T-helper 1 cell (primary cell): ENCODE measurements at places on chromosomes 12 and 14.

DNA sequence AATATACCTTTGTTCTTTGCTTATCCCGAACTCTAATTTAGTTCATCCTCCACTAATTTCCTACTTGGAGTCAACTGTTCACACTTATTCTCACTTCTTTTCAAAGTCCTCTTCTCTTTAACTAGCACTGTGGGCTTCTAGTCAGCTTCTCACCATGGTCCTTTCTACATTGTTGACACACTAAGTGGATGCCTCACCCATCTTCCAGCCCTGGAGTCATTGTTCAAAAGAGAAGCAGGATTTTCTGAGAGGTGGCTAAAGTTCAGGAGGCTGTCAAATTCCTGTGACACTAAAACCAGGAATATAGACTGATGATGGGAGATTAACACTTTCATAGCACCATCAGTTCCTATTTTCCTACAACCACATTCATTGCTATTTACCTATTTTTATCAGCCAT lies 99.3 kb downstream of the PHLDA1 start:
- no peak for DNase-seq

DNA sequence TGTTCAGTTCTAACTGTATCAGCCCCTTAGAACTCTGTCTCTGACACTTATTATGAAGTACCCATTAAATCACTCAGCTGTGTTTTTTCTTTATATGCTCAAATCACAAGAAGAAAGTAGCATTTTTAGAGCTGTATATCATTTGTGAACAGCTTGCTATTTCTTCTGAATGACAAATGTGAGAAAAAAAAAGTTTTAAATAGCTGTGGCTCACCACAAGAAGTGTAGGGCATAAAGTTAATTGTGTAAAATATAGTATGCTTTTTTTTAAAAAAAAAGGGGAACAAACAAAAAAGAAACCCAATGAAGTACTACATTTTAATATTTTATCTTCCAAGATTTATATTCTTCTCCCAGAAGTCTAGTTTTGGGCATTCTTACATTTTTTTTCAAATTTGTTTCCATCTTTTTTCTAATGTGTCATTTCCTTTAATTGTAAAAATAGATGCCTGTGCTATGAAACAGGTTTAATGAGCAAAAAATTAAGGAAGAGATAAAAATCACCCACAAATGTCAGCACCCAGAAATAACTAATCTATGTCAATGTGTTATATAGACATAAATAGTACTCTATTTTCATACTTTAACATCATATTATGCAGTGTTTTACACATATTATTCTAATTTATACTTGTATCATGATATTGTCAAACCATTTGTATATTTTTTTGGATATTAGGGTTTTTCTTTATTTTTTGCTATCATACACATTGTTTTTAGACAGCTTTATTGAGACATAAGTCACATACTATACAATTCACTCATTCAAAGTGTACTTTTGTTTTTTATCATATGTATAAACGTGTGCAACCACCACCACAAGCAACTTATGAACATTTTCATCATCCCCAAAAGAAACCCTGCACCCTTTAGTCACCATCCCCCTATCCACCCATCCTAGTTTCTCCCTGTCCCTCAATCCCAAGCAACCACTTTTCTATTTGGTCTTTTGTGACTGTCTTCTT lies 22.4 kb upstream of the LRRK2 start:
- no peak for DNase-seq

DNA sequence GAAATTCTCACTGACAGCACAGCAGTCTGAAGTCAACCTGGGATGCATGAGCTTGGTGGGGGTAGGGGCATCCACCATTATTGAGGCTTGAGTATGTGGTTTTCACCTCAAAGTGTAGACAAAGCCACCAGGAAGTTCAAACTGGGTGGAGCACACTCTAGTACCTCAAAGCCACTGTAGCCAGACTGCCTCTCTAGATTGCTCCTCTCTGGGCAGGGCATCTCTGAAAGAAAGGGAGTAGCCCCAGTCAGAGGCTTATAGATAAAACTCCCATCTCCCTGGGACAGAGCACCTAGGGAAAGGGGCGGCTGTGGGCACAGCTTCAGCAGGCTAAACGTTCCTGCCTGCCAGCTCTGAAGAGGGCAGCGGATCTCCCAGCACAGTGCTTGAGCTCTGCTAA lies 143.0 kb downstream of the KITLG start:
- DNase-seq, result no peak

DNA sequence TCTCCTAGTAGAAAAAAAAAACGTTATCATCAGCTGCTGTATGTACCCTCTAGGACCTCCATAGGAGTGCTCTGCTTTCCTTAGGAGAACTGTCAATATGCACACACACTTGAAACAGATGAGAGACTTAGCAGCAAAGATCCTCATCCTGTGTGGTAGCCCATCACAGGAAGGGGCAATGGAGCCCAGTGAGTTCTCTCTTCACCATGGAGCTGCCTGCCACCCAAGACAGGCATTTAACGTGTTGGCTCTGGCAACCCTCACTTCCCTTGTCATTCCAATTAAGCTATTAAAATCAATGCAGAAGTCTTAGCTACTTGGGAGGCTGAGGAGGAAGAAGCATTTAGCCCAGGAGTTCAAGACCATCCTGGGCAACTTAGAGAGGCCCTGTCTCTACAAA lies 64.8 kb upstream of the PLEKHA5 start:
- DNase-seq, result no peak

DNA sequence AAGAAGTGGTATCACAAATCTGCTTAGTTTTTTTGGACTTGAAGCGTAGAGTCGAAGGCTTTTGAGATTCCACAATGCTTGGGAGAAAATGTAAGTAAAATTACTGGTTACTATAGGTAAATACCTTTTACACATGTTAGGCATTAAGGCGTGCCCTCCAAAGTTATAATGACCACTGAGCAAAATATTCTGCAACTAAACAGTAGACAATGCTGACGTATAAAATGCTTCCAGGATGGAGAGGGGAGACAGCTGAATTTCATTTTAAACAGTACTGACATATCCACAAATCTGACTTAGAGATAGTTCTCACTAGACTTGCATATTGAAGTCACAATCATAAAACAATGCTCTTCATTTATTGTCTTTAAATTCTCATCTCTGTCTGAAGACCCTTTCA lies 144.5 kb upstream of the DCN start:
- DNase-seq, result no peak

GRCh38 chr12:32205731-32206130 lies 99.1 kb downstream of the BICD1 start:
- DNase-seq, result no peak

GRCh38 chr14:38716926-38717325 lies 386.1 kb downstream of the SEC23A start:
- no peak for DNase-seq

DNA sequence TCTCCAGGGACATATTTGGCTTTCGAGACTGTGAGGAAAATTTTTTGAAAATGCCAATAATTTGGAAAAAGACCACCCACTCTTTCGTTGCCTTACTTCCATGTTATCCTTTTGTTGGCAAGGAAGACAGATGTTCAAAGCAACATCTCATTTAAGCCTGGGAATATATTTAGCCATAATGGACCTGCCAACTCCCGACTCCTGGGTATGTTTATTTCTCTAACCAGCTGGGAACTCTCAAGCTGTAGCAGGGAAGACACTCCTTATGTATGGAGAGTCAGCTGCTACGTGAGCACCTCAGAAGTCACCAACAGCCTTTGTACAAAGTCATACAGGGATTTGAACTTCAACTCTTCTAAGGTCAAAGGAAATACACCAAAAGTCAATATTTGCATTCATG lies 96.5 kb upstream of the DAAM1 start:
- no peak for DNase-seq

DNA sequence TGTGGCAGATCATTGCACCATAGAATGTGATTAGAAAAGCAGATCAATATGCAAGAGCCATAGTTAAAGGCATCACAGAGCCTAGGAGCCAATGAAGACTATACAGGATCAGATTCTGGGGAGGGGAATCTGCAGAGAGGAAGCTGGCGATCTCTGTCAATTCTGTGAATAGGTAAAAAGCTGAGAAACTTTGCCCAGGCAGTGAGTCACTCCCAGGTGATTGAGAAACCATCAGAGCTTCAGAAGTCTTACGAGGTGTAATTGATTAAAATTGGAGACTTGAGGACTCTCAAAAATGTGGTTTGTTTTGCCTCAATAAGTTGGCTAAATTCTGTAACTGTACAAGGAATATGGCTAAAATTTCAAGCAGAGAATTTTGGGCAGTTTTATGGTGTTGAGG lies 41.7 kb upstream of the TSPAN11 start:
- DNase-seq, result no peak

GRCh38 chr14:102694530-102695166 lies 82.6 kb upstream of the TRAF3 start:
- DNase-seq, result peak; percentile 25

- DNase-seq, result no peak
Observed at GRCh38 chr14:51089278-51089677, 5.6 kb downstream of the TRIM9 start.

DNA sequence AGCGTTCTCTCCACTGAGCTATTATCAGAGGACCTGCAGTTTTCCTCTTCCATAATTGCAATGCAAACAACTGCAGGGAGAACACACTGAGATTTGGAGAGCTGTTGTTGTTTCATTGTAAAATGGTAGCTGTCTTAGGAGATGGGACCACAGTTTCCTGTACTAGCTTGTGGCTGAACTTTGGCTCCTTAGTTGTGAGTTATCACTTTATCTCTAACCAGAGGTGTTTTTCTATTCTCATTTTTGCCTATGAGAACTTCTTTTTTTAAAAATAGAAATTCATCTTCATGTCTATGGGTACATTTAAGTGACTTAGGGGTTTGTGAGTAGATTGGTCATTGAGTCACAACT lies 216.5 kb downstream of the SLC38A4 start:
- no peak for DNase-seq

GRCh38 chr12:83386527-83387264 lies 700.0 kb downstream of the TMTC2 start:
- DNase-seq, result no peak

- DNase-seq, result no peak
Observed at GRCh38 chr12:132634411-132634990, 15.9 kb downstream of the P2RX2 start.

GRCh38 chr14:31200702-31200990 lies 6.9 kb downstream of the HECTD1 start:
- no peak for DNase-seq

- DNase-seq, result no peak
Observed at GRCh38 chr12:28938056-28938455, 211.0 kb upstream of the FAR2 start.

- DNase-seq, result no peak
Observed at GRCh38 chr14:63203618-63204406, 431 bp upstream of the RHOJ start.

- DNase-seq, result no peak
Observed at GRCh38 chr14:35085441-35085840, 36.3 kb downstream of the PPP2R3C start.

DNA sequence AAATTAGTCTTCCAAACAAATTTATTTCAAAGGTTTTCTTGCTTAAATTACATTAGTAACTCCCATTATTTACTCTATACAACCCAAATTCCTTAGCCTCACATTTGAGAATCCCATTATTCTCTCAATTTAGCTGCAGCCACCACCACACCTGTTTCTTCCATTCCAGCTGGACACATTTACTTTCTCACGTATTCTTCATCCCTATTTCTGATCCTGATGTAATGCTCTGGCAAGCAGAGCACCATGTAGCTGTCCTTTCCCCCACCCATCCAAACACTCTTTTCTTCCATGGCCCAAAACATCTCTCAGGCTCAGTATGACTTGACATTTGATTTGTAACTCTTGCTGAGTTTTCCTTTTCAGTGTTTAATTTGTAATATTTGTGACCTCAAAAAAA lies 240.2 kb upstream of the CLEC14A start:
- no peak for DNase-seq

GRCh38 chr12:2835691-2836403 lies 1.0 kb upstream of the NRIP2 start:
- DNase-seq, result no peak

DNA sequence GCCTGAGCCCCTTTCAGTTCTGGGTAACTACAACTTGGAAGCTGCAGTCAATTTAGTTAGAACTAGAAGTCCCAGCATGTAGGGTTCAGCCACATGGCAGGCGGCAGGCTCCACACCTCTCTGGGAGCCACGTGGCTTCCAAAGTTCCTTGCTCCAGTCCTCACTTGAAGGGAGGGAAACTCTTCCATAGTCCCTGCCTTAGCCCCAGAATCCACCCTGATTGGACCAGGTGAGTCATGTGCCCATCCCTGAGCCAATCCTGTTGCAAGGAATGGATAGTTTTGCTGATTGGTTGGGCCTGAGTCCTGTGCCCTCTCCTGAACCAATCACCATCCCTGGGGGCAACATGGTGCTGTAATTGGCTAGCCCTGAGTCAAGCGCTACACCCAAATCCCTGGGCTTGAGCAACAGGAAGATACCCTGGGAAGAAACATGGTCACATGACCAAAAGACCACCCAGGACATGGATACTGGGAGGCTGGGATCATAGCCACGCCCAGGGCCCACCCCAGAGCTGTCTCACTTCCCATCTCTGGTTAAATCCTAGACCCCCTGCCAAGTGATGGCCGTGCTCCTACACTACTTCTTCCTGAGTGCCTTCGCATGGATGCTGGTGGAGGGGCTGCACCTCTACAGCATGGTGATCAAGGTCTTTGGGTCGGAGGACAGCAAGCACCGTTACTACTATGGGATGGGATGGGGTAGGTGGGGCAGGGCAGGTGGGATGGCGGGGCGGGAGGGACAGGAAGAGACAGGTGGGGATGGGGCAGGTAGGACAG lies 154.7 kb downstream of the ADGRD1 start:
- no peak for DNase-seq

GRCh38 chr12:42483521-42483790 lies 106.1 kb downstream of the PRICKLE1 start:
- DNase-seq, result peak; percentile 8

GRCh38 chr12:119122751-119123150 lies 56.0 kb upstream of the HSPB8 start:
- no peak for DNase-seq

- no peak for DNase-seq
Observed at GRCh38 chr12:121465921-121466793, 66.2 kb downstream of the RNF34 start.

- DNase-seq, result no peak
Observed at GRCh38 chr12:98149691-98150210, 365.6 kb upstream of the TMPO start.

DNA sequence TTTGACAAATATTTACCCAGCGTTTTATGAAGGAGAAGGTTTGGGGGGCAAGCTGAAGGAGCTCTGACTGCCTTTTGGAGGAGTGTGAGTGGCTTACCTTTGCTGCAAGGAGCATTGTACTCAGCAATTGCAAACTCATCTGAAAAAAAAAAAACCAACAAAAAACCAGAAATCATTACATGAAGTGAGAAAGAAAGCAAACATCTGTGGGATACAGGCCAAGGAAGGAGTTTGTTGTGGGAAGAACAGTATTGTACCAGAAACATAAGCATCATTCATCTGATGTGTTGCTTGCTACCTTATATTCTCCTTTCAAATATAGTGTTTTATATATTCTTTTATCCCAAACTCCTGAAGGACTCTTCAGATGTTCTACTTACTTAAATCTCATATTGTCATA lies 47.6 kb downstream of the A2M start:
- DNase-seq, result no peak

DNA sequence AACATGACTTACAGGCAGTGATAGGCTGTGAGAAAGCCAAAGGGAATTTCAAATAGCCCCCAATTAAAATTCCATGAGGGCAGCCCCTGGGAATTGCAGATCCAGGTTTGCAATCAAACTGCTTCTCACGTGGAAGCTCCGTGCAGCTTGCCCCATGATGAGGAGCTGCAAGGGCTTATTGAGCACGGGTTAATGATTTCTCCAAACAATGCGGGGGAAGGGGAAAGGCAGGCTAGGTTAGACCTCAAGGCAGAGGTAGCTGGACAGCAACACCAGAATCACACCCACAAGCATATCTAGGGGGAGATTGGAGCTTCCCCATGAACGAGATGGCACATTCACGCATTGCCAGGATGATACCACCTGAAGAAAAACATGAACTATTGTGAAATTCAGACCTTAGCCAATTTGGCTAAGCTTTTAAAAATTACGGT lies 5.0 kb upstream of the DUSP6 start:
- no peak for DNase-seq
